ENCODE measurements at places on chromosomes 5 and 9.

DNA sequence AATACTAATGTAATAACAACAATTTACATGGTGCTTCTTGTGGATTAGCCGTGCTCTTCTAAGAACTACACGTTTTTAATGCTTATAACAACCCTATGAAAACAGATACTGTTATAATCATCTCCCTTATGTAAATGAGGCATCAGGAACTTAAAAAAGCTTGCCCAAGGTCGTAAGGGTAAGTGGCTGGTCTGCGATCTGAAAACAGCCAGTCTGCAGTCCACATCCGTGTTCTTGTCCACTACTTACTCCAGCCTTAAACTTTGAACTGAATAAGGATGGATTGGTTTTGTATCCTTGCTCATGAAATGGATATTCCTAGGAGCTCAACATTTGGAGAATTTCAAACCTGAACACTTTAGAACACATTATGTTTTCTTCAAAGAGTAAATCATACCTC, 26.7 kb downstream of the PAM start:
- DNase-seq: no peak

GRCh38 chr5:2265341-2265740, 382.6 kb upstream of the IRX4 start:
- no peak for DNase-seq

GRCh38 chr5:111582993-111583601, 70.8 kb upstream of the STARD4 start:
- DNase-seq: no peak

DNA sequence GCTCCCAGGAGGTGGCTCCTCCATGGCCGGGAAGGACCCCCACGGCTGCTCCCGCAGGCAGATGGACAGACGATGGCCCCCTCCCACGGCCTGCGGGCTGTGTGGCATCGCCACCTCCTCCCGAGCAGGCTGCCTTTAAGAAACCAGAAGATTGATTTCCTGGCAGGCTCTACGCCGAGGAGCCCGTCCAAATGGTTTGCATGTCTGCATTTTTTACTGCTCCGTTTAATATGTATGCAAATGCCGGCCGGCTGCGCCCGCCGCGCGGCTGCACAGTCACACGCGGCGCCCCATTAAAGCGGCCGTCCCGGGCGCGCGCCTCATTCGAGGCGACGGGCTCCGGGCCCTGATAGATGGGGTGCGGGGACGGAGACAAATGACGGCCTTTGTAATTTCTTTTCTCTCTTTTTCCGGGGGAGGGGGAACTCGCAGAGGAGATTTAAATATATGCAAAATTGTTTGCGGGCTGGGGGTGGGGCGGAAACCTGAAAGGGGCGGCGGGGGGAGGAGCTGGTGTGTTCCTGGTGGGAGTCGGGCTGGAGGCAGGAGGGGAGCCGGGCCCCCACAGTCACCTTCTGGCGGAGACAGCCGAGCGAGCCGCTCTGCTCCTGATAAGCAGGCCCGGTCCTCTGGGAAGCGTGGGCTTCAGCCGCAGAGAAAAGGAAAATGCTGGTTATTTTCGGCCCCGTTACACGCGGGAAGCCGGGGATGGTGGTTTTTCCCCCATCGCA, 158.7 kb upstream of the IER5L start:
- peak; percentile 63 for DNase-seq

GRCh38 chr5:126464016-126464415, 40.8 kb downstream of the GRAMD2B start:
- no peak for DNase-seq

- DNase-seq: no peak
These were observed 157.4 kb downstream of the SNCAIP start for GRCh38 chr5:122469384-122469919.

DNA sequence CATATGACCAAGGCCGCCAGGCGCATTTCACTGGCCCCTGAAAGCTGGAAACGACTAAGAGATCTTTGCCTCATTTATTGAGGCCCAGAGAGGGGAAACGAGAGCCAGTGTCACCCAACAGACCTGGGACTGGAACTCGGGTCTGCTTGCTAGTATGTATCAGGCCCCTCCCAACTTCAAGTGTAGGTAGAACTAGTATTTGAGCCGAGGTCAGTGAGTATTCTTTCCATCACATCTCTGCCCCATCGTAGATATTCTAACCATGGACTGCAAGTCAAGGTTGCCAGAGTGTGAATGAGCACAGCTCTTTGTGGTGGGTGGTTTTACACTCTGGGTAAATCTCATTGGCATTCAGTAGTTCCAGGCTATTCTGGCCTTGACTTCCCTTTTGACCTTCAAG, 42.2 kb downstream of the GPR107 start:
- DNase-seq: no peak
